ENCODE measurements at places on chromosomes 13 and 19.

- DNase-seq = peak; percentile 88
These were observed 540 bp upstream of the ZFP36 start for GRCh38 chr19:39405958-39406655.

DNA sequence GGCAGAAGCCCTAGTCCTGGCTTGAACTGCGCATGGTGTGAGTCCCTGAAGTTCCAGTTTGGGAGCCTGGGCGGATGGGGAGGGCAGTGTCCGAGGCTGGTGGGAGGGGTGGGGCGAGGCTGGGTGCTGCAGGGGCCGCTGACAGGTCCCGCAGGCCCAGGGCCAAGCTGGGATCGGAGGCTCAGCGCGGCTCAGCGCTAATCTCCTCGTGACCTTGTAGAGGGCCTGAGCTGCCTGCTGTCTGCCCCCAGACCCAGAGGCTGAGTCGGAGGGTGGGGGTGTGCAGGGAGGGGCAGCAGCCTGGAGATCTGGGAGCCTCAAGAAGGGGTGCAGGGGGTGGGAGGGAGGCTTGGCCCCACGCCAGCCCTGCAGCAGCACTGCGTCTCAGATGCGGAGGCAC lies 3.0 kb downstream of the ATP1A3 start:
- DNase-seq = no peak

DNA sequence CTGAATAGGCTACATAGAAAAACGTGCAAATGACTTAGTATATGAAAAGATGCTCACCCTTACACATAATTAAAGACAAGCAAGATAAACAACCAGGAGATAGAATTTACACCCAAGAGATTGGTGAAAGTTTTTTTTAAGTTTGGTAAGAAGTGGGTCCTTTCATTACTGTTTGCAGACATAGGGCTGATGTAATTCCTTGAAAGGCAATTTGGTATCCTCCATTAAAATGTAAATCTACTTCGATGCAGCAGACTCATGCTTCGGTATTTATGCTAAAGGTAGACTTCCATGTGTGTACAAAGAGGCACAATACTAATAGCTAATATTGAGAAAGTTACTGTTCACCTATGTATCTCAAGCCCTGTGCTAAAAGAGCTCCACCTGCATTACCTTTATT lies 33.5 kb downstream of the CNMD start:
- DNase-seq = no peak

DNA sequence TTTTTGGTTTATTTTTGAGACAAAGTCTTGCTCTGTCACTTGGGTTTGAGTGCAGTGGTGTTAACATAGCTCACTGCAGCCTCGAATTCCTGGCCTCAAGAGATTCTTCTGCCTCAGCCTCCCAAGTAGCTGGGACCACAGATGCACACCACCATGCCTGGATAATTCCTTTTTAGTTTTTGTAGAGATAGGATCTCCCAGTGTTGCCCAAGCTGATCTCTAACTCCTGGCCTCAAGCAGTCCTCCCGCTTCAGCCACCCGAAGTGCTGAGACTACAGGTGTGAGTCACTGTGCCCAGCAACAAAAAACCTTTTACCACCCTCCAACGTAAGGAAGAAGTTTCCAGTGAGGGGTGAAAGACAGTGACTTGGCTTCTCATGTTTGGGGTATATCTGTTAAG lies 81.1 kb upstream of the TSHZ3 start:
- DNase-seq = no peak

DNA sequence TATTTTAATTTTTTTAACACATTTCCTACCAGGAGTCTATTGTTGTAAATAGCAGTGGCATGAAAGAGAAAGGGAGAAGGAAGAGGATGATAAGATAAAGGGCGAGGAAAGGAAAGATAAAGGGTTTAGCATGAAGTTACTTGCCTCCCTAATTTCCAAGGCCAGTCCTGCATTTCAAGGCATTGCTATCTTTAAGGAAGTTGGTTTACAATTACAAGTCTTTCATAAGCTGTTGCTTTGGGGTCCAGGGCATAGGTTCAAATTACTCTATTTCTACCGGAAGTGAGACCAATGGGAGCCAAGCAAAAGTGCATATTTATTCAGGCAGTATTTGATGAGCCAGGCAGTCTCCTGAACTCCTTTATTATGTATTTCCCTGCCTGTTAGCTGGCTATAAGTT lies 27.7 kb upstream of the UBL3 start:
- no peak for DNase-seq

- no peak for DNase-seq
These were observed 10.8 kb upstream of the ZNF799 start for GRCh38 chr19:12411893-12412292.

DNA sequence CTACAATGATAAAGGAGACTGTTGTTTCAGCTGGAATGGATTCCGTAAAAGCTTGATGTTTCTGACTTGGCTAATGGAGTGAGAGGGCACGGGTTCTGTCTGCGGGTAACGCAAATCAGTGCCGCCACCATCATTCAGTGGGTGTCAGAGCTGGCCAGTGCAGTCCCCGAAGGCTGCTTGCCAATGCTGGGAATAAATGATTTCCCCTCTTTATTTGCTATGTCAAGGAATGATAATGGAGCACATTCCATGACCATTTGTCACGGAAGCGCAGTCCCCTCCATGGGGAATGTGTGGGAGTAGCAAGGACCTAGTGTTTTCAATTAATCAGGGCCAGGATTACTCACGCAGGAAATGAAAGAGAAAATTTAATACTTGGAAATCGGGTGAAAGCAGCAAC lies 899.3 kb downstream of the UQCRFS1 start:
- no peak for DNase-seq
